ENCODE measurements at places on chromosomes 3 and 15.
A peak's percentile ranks its signal among the peaks of the same experiment; 100 is the strongest.

DNA sequence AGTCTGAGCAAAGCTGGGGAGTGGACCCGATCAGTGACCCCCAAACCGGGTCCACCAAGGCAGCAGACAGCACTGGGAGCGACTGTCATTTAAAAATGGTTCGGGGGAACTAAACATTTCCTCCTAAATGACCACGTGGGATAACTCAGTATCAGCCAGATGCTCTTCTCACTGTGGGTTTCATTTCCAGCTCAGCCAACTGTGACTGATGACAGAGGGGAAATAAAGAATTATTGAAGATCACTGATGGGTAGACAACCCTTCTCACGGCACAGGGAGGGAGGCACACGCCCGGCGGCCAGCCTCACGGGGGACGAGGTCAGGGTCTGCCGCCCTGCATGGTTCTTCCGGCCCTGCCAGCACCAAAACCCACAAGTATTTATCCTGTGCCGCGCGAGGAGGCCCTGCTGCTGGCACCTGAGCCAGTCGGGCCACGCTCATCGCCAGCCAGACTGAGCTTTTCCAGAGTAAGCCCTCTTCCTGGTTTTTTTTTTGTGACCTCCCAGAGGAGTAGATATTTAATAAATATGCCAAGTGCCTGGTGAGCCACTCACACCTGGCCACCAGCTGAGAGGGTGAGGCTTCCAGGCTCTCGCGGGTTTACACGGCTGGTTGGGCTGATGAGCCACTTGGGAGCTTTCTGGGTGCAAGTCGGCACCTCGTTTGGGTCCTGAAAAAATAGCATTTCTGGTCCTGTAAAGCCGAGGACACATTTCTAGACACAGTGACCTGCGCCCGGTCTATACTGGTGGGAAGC is 6.2 kb downstream of the MELTF start:
- no peak for DNase-seq

GRCh38 chr3:65508750-65509422 is 529.8 kb downstream of the MAGI1 start:
- DNase-seq, result no peak

- DNase-seq, result no peak
Measured at GRCh38 chr3:37993460-37993819, 2.9 kb downstream of the VILL start.

- DNase-seq, result no peak
Measured at GRCh38 chr15:68386587-68387288, 45.2 kb downstream of the ITGA11 start.

DNA sequence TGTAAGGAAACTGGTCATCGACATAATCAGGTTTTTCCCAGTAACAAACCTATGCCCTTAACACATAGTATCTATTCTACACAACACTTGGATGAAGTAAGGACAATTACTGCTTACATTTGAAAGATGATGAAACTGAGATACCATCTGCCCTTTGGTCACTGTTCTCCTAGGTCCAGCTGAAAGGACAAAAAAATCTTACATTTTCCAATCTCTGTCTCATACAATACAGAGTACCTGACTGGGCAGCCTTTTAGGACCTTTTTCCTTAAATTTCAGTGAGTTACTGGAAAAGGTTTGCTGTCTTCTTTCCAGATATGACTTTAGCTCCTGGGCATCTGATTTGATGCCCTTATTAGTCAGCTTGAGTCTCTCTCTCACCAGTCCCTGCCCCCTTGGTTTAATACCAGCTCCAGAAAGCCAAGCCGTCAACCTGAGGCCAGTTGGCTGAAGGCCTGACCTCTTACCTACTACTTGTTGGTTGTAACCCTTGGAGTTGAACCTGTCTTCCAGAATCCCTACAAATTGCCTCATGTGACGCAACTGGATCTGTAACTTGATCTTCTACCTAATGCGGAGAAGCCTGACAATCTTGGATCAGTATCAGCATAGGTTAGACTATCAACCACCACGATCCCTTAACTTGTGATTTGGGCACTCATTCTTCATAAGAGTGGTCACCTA is 355.3 kb upstream of the ZNF385D start:
- no peak for DNase-seq

DNA sequence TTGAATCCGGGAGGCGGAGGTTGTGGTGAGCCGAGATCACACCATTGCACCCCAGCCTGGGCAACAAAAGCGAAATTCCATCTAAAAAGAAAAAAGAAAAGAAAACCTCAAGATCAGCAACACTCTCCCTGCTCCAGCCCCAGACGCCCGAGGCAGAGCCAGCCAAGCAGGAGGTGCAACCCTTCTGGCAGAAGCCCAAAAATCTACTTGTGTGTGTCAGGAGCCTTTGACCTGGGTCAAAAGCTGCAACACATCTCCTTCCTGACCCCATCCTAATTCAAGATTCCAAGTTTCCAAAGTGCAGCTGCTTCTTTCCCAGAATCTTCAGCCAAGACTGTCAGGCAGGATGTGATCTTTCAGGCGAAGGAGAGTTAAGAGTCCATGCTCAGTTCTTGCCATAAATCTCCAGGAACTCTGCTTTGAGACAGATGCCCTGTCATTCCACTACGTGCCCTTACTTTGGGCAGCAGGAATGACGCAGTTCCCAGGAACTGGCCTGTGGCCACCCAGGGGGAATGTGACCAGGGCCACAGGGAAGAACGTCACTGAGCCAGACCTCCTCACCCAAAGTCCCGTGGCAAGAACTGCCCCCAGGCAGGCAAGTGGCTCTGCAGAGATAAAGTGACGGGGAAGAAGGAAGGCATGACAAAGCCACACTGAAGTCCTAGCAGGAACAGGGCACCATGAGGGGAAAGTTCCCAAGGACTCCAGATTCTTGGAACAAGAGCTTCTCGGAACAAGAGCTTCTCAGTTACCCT is 39.4 kb downstream of the SH3BP5 start:
- no peak for DNase-seq

GRCh38 chr3:29532473-29532872 is 251.6 kb downstream of the RBMS3 start:
- no peak for DNase-seq

- peak; percentile 54 for DNase-seq
Measured at GRCh38 chr3:16516695-16517481, 3.4 kb upstream of the RFTN1 start.

DNA sequence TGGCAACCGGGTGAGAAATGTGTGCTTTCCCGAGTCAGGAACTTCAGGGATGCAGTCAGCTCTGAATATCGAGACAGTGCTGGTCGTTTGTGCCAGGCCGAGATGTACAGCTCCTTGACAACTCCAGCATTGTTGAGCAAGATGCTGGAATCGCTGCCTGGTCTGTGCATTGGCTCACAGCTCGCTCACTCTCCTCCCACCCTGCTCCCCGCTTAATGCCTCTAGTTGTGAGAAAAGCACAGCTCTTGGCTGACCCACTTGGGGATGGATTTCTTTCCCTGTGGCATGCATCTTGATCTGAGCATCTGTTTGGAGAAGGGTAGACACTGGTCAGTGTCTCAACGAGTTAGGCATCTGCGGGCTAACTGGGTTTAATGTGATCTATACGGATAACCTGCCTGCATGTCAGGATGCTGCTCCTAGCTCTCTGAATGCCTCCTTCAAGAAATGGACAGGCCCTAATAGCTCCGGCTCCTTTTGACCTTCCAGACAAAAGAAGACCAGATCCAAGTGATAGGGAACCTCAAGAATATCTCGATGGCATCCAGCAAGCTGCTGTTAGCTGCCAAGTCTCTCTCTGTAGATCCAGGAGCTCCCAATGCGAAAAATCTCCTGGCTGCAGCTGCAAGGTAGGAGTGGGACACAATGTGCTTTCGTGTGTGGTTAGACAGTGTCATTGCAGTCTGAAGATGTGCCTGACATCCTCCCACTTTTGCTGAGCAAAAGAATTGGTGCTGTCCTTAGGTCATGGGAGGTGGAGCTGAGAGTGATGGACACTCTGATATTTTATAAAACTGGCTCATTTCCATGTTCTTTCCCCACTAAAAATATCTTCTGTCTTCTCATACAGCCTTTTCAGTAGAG is 302.2 kb upstream of the TPM1 start:
- no peak for DNase-seq

DNA sequence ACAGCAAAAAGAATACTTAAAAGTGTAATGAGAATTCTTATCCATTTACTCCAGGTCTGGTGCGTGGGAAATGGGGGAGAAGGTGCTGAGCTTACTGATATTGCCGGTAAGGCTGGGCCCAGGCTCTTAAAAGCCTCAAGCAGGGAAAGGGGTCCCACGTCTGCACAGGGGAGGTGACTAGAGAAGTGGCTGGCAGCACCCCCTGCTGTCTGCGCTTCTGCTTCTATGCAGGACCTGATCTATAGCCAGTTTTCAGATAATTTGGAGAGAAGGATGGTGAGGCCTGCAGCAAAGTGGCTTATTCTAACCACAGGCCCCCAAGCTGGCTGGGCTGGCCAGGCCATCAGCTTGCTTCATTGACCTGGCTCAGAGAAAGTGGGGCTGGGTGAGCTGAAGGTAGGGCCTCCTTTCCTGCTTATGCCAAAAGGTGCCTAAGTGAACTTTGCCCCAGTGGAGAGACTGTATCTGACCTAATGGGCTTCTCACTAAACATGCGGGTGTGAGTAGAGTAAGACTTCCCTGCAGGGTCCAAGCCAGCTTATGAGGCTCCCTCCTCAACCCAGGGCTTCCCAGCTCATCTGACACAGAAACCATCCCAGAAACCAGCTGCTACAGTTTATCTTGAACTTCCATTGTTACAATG is 30.9 kb upstream of the ATP1B3 start:
- DNase-seq, result no peak

DNA sequence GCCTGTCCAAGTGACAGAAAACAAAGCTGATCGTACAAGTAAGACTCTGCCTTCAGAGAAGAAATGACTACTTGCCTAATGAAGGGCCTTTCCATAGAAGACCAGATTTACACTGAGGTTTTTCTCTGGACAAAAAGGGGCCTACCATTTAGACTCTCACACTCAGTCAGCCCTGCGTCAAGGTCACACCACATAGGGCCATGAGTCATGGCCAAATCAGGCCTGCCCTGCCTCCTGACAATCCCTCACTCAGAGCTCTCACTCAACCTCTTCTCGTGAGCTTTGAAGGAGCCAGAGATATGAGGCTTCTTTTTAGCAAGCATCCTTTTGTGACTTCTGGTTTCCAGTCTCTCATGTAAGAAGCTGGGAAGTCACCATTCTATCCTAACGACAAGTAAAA is 68.1 kb upstream of the NMNAT3 start:
- DNase-seq, result peak; percentile 55

DNA sequence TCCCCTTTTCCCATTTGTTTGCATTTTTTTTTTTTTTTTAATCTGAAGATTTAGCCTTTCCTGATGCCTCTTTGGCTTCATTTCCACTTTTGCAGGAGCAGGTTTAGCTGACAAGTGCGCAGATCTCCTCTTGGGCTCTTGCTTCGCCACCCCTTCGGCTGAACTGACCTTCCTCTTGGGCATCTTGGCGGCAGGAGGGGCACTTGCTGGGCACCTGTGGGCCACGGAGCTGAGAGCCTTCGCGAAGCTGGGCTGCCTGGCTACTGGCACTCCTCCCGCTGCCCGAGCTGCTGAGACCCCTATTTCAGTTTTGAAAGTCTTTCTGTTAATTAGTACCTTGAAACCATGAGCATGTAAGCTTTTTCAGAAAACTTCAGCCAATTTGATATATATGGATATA is 8.8 kb downstream of the ARL13B start:
- no peak for DNase-seq

All from epithelial cell of esophagus (primary cell).